Activated CD4-positive, alpha-beta T cell treated with anti-CD3 and anti-CD28 coated beads, Interleukin-2, amount 50 U/mL, for 24 hours (primary cell): ENCODE measurements at places on chromosomes 3 and 15.

DNA sequence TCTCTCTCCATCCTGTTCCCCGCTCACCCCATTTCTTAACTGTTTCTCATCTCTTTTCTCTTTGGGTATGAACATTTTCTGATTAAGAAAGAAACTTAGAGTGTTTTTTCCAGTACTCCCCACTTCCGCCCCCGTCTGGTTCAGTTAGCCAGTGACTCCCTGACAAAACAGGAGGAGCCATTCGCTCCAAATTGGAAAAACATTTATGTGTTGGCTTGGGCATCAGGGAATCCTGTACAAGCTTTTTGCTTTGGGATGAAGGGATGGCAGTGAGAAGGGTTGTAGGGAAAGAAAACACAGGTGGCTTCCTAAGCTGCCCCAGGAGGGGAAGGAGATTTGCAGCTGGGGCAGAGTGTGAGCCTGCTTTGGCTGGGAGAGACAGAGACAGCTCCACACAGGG, 47.0 kb downstream of the BOC start:
- no peak for DNase-seq

GRCh38 chr15:93831641-93832040, 399.7 kb upstream of the MCTP2 start:
- DNase-seq: no peak

- DNase-seq: no peak
Observed at GRCh38 chr3:39264053-39264452, 15.8 kb downstream of the CX3CR1 start.

DNA sequence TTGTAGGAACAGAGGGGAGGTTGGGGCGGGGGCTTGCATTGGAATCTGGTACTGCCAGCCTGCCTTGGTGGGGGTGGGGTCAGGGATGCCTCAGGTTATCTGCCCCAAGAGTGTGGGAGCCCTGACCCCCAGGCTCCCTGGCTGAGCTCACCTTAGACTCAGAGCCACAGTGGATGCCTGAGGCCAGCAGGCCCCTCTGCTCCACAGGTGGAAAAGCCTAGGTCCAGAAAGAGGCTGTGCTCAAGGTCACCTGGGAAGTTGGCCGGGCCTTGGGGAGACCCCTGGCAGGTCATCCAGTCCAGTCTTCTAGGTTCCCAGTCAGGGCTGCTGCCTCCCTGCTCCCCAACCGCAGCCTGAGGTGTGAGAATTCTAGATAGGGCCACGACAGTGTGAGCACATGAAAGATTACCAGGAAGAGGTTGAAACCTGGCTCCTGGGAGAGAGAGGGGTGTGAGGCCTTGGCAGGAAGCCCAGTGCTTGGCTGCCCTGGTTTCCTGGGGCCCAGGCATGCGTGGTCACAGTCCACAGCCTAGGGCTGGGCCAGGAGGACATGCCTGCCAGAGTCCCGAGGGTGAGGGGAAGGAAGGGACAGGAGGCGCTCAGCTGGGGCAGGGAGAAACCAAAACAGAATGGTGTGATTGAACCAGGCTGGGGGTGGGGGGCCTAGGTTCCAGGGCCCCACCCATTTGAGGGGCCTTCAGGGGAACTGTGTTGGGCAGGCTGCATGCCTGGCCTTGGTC, 4.9 kb downstream of the HDAC11 start:
- no peak for DNase-seq

- DNase-seq: no peak
Observed at GRCh38 chr3:79361748-79362378, 405.9 kb downstream of the ROBO1 start.
